ENCODE measurements at places on chromosomes 5 and 9.

DNA sequence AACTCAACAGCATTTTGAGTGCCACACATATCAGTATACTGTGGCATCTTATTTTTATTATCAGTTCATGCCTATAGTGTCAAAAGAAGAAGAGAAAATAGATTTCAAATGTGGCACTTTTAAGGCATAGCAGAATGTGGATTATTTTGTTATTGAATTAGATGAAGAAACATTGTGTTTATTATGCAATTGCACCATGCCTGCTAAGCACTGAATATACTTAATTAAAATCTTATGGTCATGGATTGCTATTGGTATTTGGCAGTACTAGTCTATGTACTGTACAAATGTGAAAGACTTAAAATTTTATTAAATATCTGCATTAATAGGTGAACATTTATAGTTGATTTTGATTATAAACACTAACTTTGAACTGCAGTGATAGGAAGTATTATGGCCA lies 128.8 kb downstream of the FER start:
- DNase-seq, result no peak

GRCh38 chr5:150487199-150488061 lies 20.5 kb upstream of the NDST1 start:
- DNase-seq, result no peak

DNA sequence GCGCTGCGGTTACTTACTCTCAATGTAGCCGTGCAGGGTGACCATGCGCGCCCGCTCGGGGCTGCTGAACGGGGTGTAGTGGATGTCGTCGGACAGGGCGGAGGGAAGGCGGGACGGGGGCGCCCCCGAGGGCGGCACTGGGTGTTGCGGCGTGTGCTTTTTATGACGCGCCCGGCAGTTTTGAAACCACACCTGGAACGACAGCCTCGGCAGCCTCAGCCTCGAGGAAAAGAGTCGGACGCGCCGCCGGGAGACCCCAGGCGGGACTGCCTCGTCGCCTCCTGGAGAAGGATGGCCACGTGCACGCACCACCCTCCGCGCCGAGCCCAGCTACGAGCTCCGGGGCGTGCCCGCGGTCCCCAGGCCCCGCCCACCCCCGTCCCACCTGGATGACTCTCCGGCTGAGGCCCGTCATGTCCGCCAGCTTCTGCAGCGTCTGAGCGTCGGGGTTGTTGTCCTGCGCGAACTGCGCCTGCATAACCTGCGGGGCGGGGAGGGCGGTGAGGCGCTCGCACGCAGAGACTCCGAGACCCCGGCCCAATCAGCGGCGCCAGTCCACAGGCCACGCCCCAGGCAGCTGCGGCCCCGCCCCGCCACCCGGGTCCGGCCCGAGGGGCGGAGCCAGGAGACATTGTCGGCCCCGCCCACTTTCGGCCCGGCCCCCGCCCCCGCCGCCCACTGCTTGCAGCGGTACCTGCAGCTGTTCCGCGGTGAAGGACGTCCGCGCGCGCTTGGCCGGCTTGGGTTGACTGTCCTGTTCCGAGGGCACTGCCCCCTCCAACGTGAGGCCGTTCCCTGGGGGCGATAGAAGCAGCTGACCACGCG lies 15.0 kb downstream of the LHX6 start:
- peak; percentile 91 for DNase-seq

- DNase-seq, result no peak
These were observed 403.6 kb upstream of the TUSC1 start for GRCh38 chr9:26081847-26082246.

- DNase-seq, result peak; percentile 23
These were observed 4.7 kb upstream of the TEX53 start for GRCh38 chr9:114662081-114662989.

- DNase-seq, result no peak
These were observed 568.1 kb downstream of the CTNND2 start for GRCh38 chr5:11335881-11336760.

DNA sequence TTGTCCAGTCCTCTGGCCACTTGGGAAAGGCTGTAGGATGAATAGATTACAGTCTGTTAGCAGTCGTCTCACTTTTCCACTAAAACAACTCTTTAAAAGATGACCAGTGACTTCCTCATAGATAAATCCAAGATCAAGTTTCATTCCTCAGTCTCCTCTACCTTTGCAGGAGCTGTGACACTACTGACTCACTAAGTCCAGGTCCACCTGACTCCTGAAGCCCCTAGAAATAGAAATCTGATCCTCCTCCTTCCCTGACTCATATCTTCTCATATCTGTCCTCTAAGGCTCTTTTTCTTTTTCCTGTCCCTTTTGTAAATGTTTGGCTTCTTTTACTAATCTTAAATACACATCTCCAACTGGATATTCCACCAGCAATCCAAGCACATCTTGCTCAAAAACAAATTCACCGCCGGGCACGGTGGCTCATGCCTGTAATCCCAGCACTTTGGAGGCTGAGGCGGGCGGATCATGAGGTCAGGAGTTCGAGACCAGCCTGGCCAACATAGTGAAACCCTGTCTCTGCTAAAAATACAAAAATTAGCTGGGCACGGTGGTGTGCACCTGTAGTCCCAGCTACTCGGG lies 2.6 kb downstream of the CCDC125 start:
- no peak for DNase-seq

GRCh38 chr5:73376618-73377170 lies 71.9 kb downstream of the FOXD1 start:
- no peak for DNase-seq

- DNase-seq, result no peak
These were observed 107.6 kb downstream of the PPP2R2B start for GRCh38 chr5:146770980-146771379.

GRCh38 chr9:94600258-94600657 lies 6.6 kb upstream of the FBP2 start:
- DNase-seq, result no peak

DNA sequence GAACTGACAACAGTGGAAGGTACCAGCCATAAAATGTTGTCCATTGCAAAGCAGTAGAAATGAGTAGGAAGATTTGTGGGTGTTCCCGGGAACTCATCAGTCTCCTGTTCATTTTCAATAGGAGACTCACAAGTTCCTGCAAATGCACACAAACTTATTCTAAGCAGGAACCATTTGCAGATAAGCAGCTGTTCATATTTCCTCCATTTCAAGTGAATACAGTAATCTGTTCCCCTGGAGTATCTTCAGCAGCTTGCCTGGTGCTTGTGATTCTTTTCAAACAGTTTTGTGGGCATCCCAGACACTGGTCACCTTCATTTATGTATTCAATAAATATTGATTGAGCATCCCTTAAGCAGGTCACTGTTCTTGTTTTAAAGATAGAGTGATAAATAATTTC lies 1315.5 kb upstream of the C9orf72 start:
- DNase-seq, result no peak

DNA sequence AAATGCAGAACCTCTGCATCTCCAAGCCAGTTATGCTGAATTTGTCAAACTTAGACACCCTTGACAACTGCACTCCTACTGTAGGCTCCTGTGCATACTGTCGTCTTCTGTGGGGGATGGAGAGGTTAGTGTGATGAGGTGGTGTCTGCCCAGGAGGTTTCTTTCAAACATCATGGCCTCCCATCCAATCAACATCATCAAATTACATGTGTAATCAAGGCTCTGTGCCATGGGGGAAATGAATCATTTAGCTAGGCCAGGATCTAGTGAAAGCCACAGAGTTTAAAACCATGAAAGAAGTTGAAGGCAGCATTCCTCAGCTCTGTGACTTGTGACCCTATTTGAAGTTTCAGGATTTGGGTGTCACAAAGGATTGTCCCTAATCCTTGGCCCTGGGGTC lies 240.6 kb downstream of the MARCHF11 start:
- no peak for DNase-seq

- DNase-seq, result peak; percentile 38
These were observed 1203.2 kb downstream of the CDH12 start for GRCh38 chr5:21649969-21650368.

GRCh38 chr9:91654527-91654926 lies 230.9 kb upstream of the NFIL3 start:
- DNase-seq, result no peak

GRCh38 chr9:75683591-75683990 lies 206.9 kb upstream of the PCSK5 start:
- no peak for DNase-seq

DNA sequence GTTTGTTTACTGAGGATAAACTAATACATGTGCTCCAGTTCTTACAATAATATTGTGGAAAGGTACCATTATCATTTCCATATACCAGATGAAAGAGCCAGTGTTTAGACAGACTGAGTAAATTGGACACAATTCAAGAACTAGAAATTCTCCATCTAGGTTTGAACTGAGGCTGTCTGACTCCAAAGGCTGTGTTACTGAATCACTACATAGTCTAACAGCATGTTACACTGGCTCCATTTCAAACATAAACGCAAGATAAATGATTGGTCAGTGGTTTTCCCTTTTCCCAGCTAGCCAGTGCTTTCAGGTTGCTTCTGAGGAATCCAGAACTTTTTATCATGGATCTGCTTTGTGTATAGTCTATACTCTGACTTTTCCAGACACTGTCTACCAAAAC lies 8.1 kb downstream of the SPDL1 start:
- no peak for DNase-seq

GRCh38 chr5:14851050-14851419 lies 20.5 kb downstream of the ANKH start:
- no peak for DNase-seq

DNA sequence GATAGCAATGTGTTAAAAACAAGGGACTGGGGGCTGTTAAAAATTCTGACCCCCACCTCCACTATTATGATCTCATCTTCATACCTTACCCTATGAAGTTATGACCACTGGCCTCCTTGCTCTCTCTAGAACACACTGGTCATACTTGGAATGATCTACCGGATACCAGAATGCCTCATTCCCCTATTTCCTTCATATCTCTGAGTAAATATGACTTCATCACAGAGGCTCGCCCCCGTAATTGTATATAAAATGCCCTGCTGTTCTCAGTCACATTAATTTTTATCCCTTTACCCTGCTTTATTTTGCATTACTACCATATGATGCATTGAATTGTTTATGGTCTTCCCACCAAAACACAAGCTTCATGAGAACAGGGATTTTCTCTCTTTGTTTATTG lies 29.2 kb downstream of the IZUMO3 start:
- DNase-seq, result no peak
